Endothelial cell of coronary artery (primary cell): ENCODE measurements at places on chromosomes 2 and 18. TPM values are rescaled to one million over a fixed set of nuclear protein-coding genes. Genes with fewer than 3 reads are reported as not detected.

Gene ITPRID2
- total RNA-seq: 148 and 200 TPM in 2 replicates

Gene TBC1D8
- 27.8 and 30.9 TPM in 2 replicates for total RNA-seq

Gene GALR1
- not detected in 2 replicates for total RNA-seq

Gene INPP5D
- 26.9 and 28.6 TPM in 2 replicates for total RNA-seq

Gene PRADC1
- total RNA-seq: 13.2 and 21.0 TPM in 2 replicates

Gene ANO7
- 0.45 and 0.47 TPM in 2 replicates for total RNA-seq

Gene PSMA8
- total RNA-seq: not detected in 2 replicates

Gene SLC30A3
- total RNA-seq: not detected in 2 replicates

Gene CREG2
- total RNA-seq: under 0.01 and 0.72 TPM in 2 replicates

Gene CPLX4
- not detected in 2 replicates for total RNA-seq

Gene EML6
- 0.56 and 0.63 TPM in 2 replicates for total RNA-seq

Gene RTP5
- total RNA-seq: not detected in 2 replicates

Gene TNFRSF11A
- 1.9 and 3.1 TPM in 2 replicates for total RNA-seq

Gene DNAJC5G
- total RNA-seq: not detected in 2 replicates

Gene ALPG
- not detected in 2 replicates for total RNA-seq

Gene DAW1
- 6.6 and 15.2 TPM in 2 replicates for total RNA-seq

Gene RAB6C
- total RNA-seq: under 0.01 TPM in 1 of 2 replicates, not detected in the other

Gene CMPK2
- 1.1 and 1.5 TPM in 2 replicates for total RNA-seq

Gene CD207
- under 0.01 TPM in 1 of 2 replicates, not detected in the other for total RNA-seq

Gene GKN1
- total RNA-seq: not detected in 2 replicates

Gene DCC
- under 0.01 TPM in 1 of 2 replicates, not detected in the other for total RNA-seq

Gene TUBA3E
- not detected in 2 replicates for total RNA-seq

Gene ASB18
- not detected in 2 replicates for total RNA-seq

Gene TTR
- total RNA-seq: not detected in 2 replicates

Gene TLX2
- total RNA-seq: not detected in 2 replicates
